ENCODE measurements at places on chromosomes 12 and 14.

DNA sequence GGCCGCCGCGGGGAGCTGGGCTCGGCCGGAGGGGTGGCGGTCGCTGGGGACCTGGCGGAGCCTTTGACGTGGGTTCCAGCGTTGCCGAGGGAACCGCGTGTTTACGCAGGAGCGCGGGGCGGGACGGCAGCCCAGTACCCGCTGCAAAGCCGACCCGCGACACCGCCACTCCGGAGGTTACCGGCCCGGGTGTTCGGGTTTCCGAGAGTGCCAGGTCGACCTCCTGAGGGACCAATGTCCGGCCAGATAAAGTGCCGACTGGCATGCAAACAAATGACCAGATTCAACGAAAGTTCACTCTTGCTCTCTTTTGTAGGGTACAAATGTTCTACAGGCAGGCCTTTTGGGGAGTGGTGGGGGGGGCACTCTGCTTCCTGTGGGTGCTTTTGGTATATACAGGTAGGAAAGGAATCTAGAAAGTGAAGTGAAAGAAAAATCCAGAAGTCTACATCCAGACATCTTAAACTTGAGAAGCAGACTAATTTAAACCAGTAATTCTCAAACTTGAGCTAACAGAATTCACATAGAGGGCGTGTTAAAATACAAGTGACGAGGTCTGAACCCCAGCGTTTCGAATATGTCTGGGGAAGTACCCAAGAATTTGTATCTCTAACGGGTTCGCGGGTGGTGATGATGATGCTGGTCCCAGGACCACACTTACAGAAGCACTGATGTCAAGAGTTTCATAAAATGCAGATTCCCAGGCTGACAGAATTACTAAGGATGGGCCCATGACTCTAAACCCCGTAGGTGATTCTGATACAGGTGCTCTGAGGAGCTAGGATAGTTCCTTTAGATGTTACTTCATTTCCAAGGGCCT is at the start of gene GPR135:
TSS of gene GPR135 (minus strand) at position 65 of the 820 bp plus-strand sequence. CDS start 154 bp downstream, outside the sequence.
- no peak for DNase-seq

DNA sequence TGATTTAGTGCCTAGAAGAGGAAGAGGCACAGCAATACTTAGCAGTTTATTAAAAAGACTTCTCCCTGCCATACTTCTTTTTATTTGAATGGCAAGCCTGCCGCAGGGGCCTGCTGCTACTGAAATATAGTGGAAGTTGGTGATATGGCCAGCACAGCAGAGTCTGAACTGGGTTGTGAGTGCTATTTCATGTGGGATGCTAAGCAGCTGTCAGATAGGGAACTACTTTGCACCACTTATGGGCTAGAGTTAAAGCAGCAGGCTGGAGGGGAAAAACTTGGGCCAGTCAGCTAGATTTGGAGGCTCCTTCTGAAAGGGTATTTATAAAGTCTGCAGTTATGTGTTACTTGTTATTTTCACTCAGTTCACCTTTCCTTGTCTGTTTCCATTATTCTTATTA is 299.0 kb upstream of the E2F7 start:
- DNase-seq, result no peak

GRCh38 chr14:52701223-52701622 is 5.8 kb upstream of the PSMC6 start:
- DNase-seq, result no peak

DNA sequence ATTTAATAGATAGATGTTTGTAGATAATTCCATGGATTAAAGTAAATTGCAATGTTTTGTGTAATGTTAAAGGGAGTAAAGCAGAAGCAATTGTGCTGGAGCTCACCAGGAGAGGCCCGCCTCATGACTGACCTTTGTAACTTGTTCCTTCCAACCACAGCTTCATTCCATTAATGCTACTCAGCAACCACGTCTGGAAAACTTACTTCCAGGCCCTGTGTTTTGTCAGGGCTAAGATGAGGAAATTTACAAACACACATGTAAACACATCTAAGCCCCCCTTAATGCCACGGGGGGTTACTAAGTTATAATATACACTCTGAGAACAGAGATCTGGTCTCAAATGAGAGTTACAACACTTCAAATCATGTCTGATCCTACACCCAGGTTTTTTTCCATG is 12.4 kb downstream of the LUM start:
- DNase-seq, result no peak

DNA sequence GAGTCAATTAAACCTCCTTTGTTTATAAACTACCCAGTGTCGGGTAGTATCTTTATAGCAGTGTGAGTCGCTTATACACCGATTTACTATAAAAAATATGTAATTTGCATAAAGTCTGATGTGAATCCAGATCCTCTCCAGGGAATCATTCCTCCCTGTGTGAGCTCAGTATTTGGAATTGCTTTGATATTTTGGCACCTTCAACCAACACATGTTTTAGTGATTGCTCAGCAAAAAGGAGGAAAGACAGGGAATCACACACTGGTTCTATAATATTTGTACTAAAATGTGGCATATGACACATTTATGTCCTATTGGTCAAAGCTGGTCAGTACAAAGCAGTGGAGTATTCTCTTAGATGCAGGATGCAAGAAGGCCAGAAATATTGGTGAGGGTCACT is 703.9 kb upstream of the ATXN7L3B start:
- no peak for DNase-seq

DNA sequence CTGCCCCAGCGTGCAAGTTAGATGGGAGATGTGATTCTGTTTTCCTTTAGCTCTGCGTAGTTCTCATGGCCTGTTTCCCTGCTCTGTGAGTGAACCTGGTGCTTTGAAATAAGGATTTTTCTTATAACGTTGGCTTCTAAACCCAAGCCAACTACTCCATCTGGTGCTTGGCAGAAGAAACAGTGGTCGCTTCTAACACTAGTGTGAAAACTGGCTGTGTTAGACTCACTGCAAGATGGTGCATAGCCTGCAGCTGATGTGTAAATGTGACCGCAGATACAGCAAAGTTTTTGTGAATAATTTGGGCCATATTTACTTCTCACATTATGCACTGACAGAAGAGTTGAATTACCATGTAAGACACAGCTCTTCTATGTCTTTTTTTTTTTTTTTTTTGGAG is 12.2 kb downstream of the GTF2H3 start:
- DNase-seq, result no peak

Data from D721Med (cell line).